ENCODE measurements at places on chromosomes 7 and 10.

GRCh38 chr10:78664929-78665553 lies 403.7 kb upstream of the ZMIZ1 start:
- H3K36me3 ChIP-seq: peaks cover 19% of the 10 kb centered on the region
- DNase-seq: no peak
- no peak overlapping the region for H3K27ac ChIP-seq
- H3K4me3 ChIP-seq: no peak overlapping the region
- H3K27me3 ChIP-seq: no peaks in the 10 kb centered on the region
- no peaks in the 10 kb centered on the region for H3K4me1 ChIP-seq

GRCh38 chr10:33715303-33715975 lies 381.0 kb upstream of the NRP1 start:
- peak; percentile 40 for DNase-seq
- peak overlapping the region; percentile 28 for H3K4me3 ChIP-seq
- peaks cover 30% of the 10 kb centered on the region for H3K4me1 ChIP-seq

- H3K27ac ChIP-seq: no peak overlapping the region
- no peaks in the 10 kb centered on the region for H3K27me3 ChIP-seq
- peaks cover 10% of the 10 kb centered on the region for H3K4me1 ChIP-seq
- no peak overlapping the region for H3K4me3 ChIP-seq
Observed at GRCh38 chr10:118210276-118210675, 131.8 kb downstream of the FAM204A start.

DNA sequence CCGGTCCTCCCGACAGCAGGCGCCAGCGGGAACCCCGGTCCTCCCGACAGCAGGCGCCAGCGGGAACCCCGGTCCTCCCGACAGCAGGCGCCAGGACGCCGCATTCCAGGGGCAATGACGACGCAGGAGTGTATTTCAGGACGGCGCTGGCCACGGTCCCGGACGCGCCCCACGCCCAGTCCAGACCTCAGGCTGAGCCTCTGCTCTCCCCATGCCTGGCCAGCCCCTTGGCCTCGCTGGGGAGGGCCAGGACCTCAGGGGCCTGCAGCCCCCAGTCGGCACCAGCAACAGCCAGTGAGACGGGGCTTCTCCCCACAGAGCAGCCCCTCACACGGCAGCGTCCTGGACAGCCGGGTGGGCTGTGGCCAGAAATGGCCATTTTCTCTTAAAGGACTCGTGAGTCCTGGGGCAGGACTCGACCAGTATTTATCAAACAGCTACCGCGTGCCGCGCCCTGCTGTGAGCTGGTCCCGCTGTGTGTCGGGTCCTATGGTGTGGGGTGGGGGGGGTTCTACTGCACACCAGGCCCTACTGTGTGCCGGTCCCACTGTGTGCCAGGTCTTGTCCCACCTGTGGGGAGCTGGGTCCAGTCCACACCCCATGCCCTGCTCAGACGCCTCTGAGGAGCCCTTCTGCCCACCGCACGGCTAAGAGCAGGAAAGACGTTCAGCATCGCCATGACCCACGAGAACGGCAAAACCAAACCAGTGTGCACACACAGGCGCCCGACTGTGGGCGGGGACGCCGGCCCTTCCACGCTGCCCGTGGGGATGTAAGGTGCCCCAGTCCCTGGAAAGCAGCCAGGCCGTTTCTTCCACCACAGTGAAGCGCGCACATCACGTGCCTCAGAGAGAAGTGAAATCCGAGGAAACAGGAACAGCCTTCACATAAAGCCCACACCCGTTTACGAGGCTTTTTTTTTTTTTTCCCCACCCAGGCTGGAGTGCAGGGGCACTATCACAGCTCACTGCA lies 33.3 kb downstream of the GET4 start:
- no peak overlapping the region for H3K27ac ChIP-seq
- no peak for DNase-seq
- H3K36me3 ChIP-seq: no peaks in the 10 kb centered on the region
- peaks cover 1% of the 10 kb centered on the region for H3K27me3 ChIP-seq

GRCh38 chr10:11042357-11042756 lies 24.7 kb downstream of the CELF2 start:
- H3K36me3 ChIP-seq: peaks cover 4% of the 10 kb centered on the region
- H3K4me1 ChIP-seq: peaks cover 41% of the 10 kb centered on the region
- no peak overlapping the region for H3K27ac ChIP-seq
- H3K4me3 ChIP-seq: no peak overlapping the region

DNA sequence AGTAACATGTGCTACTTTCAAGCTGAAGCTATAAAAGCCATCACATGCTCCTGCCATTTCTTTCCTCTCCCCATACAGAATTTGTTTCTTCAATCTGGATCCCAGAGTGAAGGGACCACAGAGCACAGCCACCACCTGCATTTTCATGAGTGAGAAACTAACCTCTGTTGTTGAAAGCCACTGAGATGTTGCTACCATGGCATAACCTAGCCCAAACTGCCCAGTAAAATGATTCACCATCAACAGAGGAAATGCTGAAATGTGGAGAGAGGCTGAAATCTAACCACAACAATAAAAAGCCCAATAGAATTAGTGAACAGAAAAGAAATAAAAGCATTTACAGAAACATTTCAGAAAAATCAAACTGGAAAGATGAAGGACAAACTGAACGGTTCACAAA lies 125.2 kb downstream of the AMPH start:
- no peak overlapping the region for H3K4me3 ChIP-seq
- H3K27me3 ChIP-seq: no peaks in the 10 kb centered on the region
- H3K27ac ChIP-seq: no peak overlapping the region
- H3K36me3 ChIP-seq: no peaks in the 10 kb centered on the region
- DNase-seq: no peak

- no peak overlapping the region for H3K4me3 ChIP-seq
- no peak for DNase-seq
- no peaks in the 10 kb centered on the region for H3K4me1 ChIP-seq
- no peaks in the 10 kb centered on the region for H3K36me3 ChIP-seq
- no peaks in the 10 kb centered on the region for H3K27me3 ChIP-seq
Observed at GRCh38 chr10:43679509-43679908, 30.8 kb upstream of the ZNF32 start.

DNA sequence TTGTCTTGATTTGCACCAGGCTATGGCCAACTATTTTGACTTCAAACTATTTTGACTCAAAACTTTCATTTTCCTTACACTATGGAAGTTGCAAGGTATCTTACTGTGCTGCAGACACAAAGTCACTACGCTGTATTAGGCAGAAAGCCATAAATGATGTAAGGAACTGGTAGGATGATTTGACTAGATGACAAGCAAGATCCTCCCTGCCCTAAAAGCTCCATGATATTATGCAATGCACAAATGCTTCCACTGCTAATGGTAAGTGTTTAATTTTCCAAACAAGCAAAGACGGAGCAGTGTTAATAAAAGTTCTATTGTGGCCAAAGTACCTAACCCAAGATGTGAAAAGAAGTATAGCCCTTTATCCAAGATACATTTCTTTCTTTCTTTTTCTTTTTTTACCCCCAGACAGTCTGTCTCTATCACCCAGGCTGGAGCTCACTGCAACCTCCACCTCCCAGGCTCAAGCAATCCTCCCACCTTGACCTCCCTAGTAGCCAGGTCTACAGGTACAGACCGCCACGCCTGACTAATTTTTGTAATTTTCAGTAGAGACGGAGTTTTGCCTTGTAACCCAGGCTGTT lies 98.2 kb downstream of the ANK3 start:
- no peaks in the 10 kb centered on the region for H3K36me3 ChIP-seq
- H3K27ac ChIP-seq: peak overlapping the region; percentile 87
- no peak overlapping the region for H3K4me3 ChIP-seq
- peaks cover 42% of the 10 kb centered on the region for H3K4me1 ChIP-seq
- peaks cover 5% of the 10 kb centered on the region for H3K27me3 ChIP-seq

DNA sequence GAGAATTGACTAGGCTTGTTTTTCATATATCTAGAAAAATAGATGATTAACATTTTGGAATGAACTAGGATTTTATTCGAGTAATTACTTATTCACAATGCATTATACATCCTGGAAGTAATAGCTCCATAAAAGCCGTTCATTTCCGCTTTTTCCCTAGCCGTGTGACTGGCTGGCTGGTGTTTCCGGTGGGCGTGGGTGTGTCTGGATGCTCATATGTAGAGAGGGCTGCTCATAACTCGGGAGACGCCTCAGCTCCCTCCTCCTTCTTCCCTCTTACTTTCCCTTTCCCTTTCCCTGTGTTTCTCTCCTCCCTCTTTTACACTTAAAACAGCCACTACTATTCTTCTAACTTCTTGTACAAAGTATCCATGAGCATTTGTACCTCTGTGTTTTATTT lies 187.7 kb upstream of the VSTM2A start:
- DNase-seq: no peak
- H3K27me3 ChIP-seq: no peaks in the 10 kb centered on the region
- H3K4me1 ChIP-seq: no peaks in the 10 kb centered on the region
- H3K27ac ChIP-seq: no peak overlapping the region
- H3K4me3 ChIP-seq: no peak overlapping the region

DNA sequence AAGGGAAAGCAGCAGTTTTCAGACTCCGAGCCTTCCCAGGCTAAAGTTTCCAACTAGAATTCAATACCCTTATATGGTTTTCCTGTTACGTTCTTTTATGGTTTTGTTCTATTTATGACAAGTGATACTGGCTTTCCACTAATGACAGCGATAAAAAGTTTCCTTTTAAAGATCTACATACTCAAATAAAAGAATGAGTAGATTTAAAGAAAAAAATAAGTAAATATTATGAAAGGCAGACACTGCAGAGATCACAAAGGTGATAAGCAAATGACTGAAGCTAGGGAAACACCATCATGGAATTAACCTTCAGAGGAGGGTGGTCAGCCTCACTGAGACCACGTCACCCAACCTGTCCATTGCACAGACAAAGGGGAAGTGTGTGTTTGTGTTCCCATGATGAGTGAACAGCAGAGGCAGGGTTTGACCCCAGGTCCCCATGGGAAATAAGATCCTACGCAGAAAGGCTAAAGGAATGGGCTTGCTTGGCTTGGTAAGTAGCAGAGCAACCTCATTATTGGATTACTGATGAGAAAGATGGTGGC lies 4.0 kb downstream of the VSIR start:
- H3K4me3 ChIP-seq: no peak overlapping the region
- H3K27ac ChIP-seq: no peak overlapping the region
- peaks cover 6% of the 10 kb centered on the region for H3K4me1 ChIP-seq
- no peaks in the 10 kb centered on the region for H3K36me3 ChIP-seq

GRCh38 chr7:143936087-143937009 lies 1.3 kb downstream of the OR2F2 start:
- H3K27me3 ChIP-seq: peaks cover 2% of the 10 kb centered on the region
- no peak for DNase-seq
- H3K27ac ChIP-seq: no peak overlapping the region
- no peaks in the 10 kb centered on the region for H3K4me1 ChIP-seq
- H3K4me3 ChIP-seq: no peak overlapping the region

Data from glutamatergic neuron (in vitro differentiated cells).